ENCODE measurements at places on chromosomes 13 and 19.

DNA sequence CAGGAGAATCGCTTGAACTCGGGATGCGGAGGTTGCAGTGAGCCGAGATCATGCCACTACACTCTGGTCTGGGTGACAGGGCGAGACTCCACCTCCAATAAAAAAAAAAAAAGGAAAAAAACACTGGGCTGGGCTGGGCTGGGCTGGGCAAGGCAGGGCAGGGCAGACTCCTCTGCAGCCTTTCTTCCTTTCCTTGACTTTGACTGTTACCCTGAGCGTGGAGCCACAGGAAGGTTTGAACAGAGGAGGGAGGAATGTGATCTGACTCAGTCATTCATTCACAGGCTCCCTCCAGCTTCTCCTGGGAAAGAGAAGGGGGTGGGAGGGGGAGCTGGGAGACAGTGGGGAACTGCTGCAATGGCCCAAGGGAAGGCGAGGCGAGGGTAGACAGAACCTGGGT lies 2.7 kb upstream of the ACTN4 start:
- DNase-seq, result no peak

GRCh38 chr13:43664700-43665191 lies 122.0 kb downstream of the ENOX1 start:
- DNase-seq, result no peak

DNA sequence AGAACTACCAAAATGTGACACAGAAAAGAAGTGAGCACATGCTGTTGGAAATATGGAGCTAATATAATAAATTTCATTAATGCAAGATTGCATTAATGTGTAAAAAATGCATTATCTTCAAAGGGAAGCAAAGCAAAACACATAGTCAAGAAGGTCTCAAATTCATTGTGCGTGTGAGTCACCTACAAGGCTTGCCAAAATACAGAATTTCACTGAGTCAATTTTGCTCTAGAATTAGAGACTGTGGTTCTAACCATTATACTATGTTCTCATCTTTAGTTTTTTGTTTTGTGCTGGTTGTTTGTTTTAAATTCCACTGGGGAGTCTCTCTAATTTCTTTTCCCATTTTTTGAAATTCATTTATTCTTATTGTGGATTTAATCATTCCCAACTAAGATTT lies 149.8 kb upstream of the SLITRK1 start:
- no peak for DNase-seq

DNA sequence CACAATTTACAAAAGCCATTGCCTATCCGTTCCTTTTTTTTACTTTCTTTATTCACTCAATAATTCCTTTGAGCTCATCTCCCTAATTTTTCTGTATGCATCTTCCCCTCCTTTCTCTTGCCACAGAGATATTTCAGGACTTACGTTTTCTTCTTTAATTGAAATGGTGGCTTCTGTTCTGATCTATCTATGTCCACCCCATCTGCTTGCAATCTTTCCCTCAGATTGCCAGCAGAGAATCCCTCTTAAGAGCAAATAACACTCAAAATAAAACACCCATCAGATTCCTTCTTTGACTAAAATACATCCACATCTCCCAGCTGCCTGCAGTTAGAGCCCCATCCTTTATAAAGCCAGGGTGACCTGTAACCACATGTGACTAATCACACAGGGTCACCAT lies 478.6 kb downstream of the EFNB2 start:
- DNase-seq, result no peak

DNA sequence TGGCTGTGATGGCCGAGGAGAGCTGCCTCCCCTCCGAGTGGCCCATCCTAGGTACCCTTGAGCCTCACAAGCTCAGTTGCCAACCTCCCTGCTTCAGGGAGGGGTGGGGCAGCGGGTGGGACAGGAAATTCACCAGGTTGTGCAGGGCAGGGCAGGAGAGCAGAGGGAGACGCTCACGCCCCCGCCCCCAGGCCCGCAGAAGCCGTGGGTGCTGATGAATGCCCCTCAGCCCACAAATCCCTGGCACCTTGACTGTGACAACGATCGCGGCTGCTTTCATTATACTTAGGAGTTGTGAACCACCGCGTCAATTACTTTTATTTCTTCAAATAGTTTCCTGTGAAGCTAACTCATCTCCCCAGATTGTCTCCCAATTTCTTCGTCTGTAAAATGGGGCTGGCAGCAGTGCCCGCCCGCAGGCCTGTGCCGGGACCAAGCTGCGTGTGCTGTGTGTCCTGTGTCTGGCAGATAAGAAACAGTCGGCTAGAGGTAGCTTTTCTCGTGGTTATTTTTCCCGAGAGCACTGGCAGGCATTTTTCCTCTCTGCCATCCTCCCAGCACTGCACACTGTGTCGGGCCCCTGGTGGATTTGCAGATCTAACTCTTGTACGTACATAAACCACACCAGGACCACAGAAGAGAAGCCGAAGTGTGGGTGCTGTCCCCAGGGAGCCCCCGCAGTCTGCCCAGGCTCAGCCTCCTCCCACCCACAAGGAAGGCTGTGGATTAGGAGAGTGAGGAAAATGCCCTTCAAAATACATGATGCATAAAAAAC lies 7.9 kb upstream of the RASA3 start:
- no peak for DNase-seq

DNA sequence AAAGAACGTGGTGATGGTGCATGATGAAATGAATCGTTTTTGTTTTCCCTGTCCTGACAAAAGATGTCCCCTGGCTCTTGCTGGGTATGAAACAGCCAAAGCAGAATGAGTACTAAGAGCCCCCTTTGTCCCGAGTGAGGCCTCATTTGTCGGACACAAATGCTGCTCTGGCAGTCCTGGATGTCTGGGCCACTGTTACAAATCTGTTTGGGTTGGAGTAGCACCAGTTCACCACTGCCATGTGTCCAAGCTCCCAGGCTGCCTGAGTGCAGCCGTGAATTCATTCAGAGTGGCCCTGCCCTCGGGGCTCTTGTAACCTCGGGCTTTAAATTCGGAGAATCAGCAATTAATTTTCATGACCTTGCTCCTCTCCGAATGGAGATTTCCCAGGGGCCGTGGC lies 182.4 kb downstream of the NUFIP1 start:
- DNase-seq, result no peak

GRCh38 chr19:57615346-57615745 lies 1.3 kb downstream of the ZNF134 start:
- no peak for DNase-seq

- no peak for DNase-seq
Observed at GRCh38 chr13:112346173-112346898, 29.8 kb upstream of the SPACA7 start.

DNA sequence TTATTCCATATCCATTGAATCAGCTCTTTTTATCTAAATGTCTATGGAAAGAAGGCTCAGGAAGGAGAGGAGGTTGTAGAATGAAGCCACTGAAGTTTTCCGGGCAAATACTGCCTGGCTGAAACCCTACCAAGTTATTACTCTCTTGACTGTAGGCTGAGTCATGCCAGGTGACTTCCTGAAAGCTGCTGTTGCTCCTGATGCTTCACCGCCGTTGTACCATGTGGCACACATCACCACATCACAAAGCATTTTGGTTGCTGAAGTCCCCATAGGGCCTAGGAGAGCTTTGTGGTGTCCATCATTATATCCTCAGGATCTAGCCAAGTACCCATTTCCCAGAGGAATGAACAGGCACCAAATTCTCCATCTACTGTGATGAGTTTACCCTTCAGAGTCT lies 11.1 kb upstream of the TDRD12 start:
- no peak for DNase-seq

GRCh38 chr13:90793261-90793820 lies 554.1 kb upstream of the MIR17HG start:
- DNase-seq, result no peak

DNA sequence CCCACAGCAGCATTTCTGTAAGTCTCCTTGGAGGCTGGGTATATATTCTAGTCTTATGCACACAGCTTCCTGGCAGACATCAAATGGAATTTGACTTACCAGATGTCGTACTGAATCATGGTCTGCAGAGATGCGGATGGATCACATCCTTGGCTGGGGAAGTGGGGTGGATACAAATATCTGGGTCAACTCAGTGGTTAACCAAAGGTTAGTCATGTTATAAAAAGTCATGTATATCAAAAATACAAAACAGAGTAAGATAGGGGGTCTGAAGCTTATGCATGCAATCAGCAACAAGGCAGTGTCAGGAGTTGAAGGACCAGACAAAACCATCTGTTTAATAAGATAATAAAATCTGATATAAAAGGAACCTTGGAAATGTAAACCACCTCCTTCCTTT lies 61.9 kb downstream of the WASF3 start:
- DNase-seq, result no peak

- DNase-seq, result no peak
Observed at GRCh38 chr19:31992750-31993149, 352.7 kb upstream of the ZNF507 start.

DNA sequence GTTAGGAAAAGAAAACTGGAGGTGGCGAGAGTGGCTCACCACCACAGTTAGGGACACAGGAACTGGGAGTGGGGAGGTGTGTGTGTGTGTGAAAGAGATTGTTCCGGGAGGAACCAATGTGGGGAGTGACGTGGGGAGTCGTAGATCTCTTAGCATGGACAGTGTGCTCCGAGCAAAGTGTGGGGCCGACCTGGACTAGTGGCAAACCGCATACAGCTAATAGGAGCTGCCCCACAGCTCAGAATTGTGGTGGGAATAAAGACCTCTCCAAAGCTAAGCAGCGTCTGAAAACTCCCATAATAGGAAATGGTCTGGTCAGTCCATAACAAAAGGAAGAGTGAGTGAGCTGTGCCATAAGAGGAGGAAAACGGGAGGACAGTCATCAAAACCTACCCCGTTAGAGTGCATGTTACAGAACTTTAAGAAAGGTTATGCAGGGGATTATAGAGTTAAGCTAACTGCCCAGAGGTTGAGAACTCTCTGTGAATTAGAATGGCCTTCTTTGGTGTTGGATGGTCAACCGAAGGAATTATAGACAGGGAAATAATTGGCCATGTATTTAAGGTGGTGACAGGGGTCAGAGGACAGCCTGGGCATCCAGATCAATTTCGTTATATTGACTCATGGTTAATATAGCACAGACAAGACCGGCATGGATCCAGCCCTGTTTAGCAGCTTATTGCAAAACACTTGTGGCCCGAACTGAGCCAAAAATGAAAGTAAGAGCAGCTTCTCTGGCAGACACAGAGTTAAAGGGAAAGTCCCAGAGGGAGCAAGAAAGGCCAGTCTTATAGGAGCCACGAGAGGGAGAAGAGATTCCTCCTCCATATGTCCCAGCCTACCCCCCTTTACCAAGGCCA lies 8.9 kb upstream of the SLC15A1 start:
- no peak for DNase-seq

DNA sequence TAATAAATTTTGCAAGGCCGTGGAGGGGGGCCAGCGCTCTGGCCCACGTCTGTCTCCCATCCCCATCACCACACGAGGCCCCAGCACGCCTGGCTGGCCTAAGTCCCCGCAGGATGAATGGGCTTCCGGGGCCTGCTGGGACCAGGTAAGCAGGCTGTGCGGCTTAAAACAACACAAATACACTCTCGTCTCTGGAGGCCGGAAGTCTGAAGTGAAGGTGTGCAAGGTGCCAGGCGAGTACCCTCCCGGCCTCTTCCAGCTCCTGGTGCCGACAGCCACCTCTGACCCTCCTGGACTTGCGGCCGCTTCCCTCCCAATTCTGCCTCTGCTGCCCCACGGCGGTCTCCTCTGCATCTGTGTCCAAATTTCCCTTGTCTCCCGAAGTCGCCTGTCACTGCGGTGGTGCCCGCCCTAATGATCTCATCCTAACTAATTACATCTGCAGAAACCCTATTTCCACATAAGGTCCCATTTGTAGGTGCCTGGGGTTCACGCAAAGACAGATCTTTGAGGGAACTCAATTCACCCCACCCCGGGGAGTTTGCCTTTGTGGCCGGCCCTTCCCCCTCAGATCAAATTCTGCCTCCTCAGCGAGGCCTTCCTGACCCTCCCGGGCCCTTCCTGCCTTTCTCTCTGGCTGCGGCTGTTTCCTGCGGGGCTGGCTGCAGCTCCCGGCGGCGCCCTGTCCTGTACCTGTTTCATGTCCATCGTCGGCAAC lies 8.1 kb upstream of the PTBP1 start:
- no peak for DNase-seq
